CD4-positive, alpha-beta memory T cell (primary cell): ENCODE measurements at places on chromosomes 12 and 14.
A peak's percentile ranks its signal among the peaks of the same experiment; 100 is the strongest.

GRCh38 chr14:95505030-95505589 lies 11.3 kb downstream of the SYNE3 start:
- no peak overlapping the region for H3K27ac ChIP-seq
- peaks cover 78% of the 10 kb centered on the region for H3K4me1 ChIP-seq
- H3K36me3 ChIP-seq: peaks cover 20% of the 10 kb centered on the region
- no peak overlapping the region for H3K4me3 ChIP-seq
- H3K27me3 ChIP-seq: no peaks in the 10 kb centered on the region

DNA sequence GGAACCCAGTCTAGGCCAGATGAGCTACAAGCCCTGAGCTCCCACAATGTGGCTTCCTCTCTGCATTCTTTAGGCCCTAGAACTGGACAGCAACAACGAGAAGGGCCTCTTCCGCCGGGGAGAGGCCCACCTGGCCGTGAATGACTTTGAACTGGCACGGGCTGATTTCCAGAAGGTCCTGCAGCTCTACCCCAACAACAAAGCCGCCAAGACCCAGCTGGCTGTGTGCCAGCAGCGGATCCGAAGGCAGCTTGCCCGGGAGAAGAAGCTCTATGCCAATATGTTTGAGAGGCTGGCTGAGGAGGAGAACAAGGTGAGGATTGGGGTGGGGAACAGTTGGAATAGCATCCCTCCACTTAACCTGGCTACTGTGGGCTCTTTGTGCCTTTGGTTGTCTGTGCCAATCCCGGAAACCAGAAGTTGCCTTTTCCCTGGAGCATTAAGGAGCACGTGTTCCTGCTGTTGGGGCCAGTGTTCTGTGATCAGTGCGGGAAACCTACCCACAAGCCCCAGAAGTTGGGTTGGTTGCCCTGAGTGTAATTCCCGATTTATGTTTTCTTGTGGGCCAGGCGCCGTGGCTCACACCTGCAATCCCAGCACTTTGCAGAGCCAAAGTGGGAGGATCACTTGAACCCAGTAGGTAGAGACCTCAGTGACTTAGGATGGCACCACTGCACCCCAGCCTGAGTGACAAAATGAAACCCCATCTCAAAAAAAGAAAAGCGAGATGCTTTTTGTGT lies 6.4 kb downstream of the FKBP4 start:
- no peak for DNase-seq
- no peak overlapping the region for H3K27ac ChIP-seq
- H3K36me3 ChIP-seq: peaks cover 66% of the 10 kb centered on the region
- peaks cover 9% of the 10 kb centered on the region for H3K4me1 ChIP-seq

- no peak overlapping the region for H3K27ac ChIP-seq
- DNase-seq: no peak
These were observed 601.5 kb downstream of the KCNH5 start for GRCh38 chr14:62443796-62444195.

DNA sequence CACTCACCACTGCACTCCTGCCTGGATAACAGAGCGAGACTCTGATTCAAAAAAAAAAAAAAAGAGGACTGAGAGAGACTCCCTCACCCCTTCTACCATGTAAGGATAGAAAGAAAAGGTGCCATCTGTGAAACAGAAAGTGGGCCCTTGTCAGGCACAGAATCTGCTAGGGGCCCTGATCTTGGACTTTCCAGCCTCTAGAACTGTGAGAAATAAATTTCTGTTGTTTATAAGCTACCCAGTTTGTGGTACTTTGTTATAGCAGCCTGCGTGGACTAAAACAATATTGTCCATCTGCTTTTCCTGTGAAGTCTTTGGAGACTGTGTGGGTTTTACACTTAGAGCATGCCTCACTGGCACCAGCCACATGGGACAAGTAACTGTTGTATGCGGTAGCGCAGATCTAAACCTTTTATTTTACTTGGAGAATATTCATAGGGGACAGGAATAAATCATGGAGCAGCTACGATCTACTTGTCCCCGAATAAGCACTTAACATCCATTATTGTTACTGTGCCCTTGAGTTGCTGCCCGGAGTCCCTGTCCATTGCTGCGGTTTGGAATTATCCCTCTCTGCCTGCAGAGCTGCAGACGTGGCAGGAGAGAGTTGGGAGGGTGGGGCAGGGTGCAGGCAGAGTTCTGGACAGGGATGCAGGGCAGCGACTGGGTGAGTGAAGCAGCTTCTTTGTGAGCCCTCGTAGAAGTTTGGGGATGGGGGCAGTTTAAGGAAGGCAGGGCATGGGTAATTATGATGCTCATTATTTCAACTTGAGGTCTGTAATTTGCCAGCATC lies 52.4 kb upstream of the STON2 start:
- no peaks in the 10 kb centered on the region for H3K27me3 ChIP-seq
- no peak overlapping the region for H3K4me3 ChIP-seq
- H3K4me1 ChIP-seq: no peaks in the 10 kb centered on the region
- no peaks in the 10 kb centered on the region for H3K36me3 ChIP-seq
- DNase-seq: no peak
- H3K27ac ChIP-seq: no peak overlapping the region

- H3K27me3 ChIP-seq: no peaks in the 10 kb centered on the region
- no peak overlapping the region for H3K4me3 ChIP-seq
- H3K36me3 ChIP-seq: no peaks in the 10 kb centered on the region
- DNase-seq: no peak
- no peaks in the 10 kb centered on the region for H3K4me1 ChIP-seq
These were observed 181.5 kb upstream of the ARHGAP5 start for GRCh38 chr14:31895646-31896045.

GRCh38 chr14:99790978-99791376 lies 2.2 kb upstream of the EML1 start:
- H3K27me3 ChIP-seq: no peaks in the 10 kb centered on the region
- H3K36me3 ChIP-seq: no peaks in the 10 kb centered on the region
- peaks cover 7% of the 10 kb centered on the region for H3K4me1 ChIP-seq
- DNase-seq: no peak

DNA sequence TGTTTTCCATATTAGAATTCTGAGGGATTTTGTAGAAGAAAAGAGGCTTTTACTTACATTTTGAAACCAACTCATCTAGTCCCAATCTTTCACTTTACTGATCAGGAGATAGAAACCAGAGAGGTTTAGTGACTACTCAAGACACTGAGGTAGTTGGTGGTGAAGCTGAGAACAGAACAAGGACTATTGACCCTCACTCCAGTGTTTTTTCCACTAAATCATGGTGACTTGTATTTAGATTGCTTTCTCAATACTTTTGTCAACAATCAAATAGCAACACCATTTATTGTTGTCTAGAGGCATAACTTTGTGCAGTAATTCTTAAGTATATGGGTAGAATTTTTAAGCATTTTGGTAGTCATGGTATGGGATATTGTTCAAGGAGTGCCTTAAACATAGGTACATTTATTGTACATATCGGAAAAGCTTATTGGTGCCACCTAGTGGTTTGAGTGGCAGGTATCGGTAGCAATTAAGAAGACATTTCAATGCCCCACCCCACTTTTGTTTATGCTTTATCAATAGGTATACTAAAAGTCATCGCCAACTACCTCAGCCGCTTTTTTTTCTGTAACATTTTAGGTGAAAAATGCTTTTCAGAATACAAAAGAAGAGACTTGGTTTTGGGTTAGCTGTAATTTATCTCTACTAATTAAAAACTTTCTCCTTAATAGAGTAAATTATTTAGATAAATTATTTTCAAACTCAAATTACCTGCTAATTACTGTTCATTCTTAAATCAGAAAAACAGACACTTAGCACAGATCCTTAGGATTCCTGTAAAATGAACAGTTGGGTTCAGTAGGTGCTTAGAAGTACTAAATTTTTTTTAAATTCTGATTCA lies 47.3 kb upstream of the PAWR start:
- H3K4me3 ChIP-seq: no peak overlapping the region
- H3K36me3 ChIP-seq: no peaks in the 10 kb centered on the region
- H3K27ac ChIP-seq: no peak overlapping the region
- peaks cover 5% of the 10 kb centered on the region for H3K27me3 ChIP-seq

DNA sequence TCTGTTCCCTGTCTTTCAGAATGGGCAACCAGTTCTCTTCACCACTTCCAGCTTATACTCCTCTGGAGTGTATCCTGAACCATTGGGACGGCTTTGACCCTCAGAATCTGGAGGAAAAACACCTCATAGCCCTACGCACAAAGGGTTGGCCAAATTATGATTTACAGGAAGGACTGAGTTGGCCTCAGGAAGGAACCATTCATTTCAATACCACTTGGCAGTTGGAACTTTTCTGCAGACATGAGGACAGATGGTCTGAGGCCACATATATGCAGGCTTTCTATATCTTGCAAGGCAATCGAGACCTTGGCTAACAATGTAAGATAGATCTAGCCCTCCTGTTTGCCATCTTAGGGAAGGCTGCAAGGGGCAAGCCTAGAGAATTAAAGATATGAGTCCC lies 24.0 kb downstream of the CLECL1 start:
- H3K27ac ChIP-seq: peak overlapping the region; percentile 66
- peaks cover 37% of the 10 kb centered on the region for H3K4me1 ChIP-seq
- no peaks in the 10 kb centered on the region for H3K36me3 ChIP-seq
- no peaks in the 10 kb centered on the region for H3K27me3 ChIP-seq

GRCh38 chr12:104516821-104517220 lies 60.1 kb downstream of the CHST11 start:
- no peak overlapping the region for H3K4me3 ChIP-seq
- H3K27me3 ChIP-seq: no peaks in the 10 kb centered on the region
- no peak for DNase-seq
- peaks cover 64% of the 10 kb centered on the region for H3K4me1 ChIP-seq

DNA sequence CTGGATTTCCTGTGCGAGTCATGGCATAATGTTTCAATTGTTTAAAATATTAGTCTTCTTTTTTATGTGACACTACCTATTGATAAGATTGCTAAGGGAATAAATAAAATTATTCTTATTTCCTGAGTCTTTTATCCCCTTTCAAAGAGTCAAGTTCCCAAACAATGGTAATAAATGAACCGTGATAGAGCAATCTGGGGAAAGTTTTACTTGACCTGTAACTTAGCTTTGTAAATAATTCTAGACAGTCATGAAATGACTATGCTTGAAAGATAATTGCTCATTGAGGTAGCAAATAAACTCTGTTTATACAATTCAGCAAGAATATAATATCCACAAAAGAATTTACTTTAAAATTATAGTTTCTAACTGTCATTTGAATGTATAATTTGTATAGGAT lies 82.1 kb downstream of the TSPAN8 start:
- DNase-seq: no peak
- H3K27ac ChIP-seq: no peak overlapping the region
- H3K4me1 ChIP-seq: no peaks in the 10 kb centered on the region
- H3K27me3 ChIP-seq: no peaks in the 10 kb centered on the region

DNA sequence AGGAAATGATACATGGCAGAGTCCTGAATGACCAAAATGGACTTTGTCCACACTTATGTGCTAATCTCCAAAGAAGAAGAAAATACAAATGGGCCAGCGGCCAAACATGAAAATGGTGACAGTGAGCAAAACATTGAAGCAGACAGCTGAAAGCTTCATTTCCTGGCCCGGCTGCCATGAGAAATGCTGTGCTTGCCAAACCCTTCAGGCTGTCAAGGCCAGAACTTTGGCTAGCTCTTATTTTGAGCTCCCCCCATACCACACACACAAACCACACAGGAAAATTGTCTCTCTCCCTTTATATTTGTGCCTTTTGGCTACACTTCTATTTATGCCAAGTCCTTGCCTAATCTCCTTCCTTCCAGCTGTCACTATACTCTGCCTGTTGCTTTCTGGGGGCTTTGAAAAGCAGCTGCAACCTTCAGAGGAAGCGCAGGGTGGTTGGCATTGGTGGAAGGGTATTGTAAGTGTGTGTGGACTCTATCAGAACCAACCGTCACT lies 323.8 kb downstream of the RAD51B start:
- H3K36me3 ChIP-seq: no peaks in the 10 kb centered on the region
- H3K4me3 ChIP-seq: no peak overlapping the region

- no peak overlapping the region for H3K27ac ChIP-seq
- no peaks in the 10 kb centered on the region for H3K36me3 ChIP-seq
- no peaks in the 10 kb centered on the region for H3K4me1 ChIP-seq
- no peak overlapping the region for H3K4me3 ChIP-seq
These were observed 283.6 kb downstream of the DPF3 start for GRCh38 chr14:72610096-72610830.

GRCh38 chr14:73102806-73103497 lies 33.4 kb upstream of the PSEN1 start:
- no peak for DNase-seq
- H3K4me3 ChIP-seq: no peak overlapping the region
- H3K36me3 ChIP-seq: peaks cover 65% of the 10 kb centered on the region
- H3K4me1 ChIP-seq: no peaks in the 10 kb centered on the region
